Activated T-helper 17 cell treated with anti-CD3 and anti-CD28 coated beads, Interleukin-2, amount 50 U/mL, for 72 hours (primary cell): ENCODE measurements at places on chromosomes 12 and 14. TPM values are rescaled to one million over a fixed set of nuclear protein-coding genes. Genes with fewer than 3 reads are reported as not detected.

DNA sequence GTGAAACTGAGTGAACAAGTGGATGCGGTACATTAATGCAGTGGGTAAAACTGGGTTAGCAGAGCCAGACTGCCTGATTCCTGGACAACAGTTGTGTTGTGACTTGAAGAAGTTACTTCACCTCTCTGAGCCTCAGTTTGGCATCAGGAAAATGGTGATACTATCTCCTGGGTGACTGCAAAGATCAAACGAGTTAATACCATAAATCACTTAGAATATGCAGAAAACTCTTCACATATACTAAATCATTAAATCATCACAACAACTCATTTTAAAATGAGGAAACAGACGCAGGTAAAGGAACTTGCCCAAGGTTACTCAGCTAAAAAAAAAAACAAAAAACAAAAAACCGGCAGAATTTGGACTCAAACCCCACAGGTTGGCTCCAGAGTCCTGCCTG is 811 bp downstream of the MTERF2 start:
- no peak for ATAC-seq

DNA sequence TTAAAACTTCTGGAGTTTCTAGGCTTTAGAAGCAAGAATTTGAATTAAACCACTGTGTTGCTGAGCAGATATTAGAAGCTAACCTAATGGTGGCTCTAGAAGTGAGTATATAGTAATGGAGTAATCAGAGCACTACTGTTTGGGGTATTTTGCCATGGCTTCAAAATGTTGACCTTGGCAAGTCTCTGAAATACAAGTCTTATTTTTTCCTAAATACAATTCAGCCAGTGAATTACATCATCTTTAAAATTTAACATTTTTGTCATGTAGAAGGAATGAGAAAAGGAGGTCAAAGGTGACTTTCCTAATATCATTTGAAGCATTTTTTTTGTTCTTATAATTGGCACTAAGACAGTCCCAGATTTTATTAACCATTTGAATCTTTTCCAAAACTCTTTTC is 25.2 kb downstream of the PMCH start:
- no peak for ATAC-seq

DNA sequence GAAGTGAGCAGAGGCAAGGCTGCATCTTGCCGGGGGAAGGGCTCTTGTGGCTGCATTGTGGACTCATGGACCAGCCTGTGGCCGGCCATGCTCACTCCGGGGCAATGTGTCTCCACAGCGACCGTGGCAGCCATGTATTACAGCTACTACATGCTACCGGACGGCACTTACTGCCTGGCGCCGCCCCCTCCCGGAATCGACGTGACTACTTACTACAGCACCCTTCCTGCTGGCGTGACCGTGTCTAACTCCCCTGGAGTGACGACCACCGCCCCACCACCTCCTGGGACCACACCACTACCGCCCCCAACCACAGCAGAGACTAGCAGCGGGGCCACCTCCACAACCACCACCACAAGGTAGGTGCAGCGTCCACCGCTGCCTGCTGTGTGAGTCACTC is 42.1 kb downstream of the SFSWAP start:
- no peak for ATAC-seq

The CEP83 gene
- 23.9 TPM for total RNA-seq

The GSG1 gene
- not detected for total RNA-seq
